ENCODE measurements at places on chromosomes 5 and 9.

GRCh38 chr9:89935801-89936200 lies 331.0 kb downstream of the GADD45G start:
- DNase-seq: no peak

DNA sequence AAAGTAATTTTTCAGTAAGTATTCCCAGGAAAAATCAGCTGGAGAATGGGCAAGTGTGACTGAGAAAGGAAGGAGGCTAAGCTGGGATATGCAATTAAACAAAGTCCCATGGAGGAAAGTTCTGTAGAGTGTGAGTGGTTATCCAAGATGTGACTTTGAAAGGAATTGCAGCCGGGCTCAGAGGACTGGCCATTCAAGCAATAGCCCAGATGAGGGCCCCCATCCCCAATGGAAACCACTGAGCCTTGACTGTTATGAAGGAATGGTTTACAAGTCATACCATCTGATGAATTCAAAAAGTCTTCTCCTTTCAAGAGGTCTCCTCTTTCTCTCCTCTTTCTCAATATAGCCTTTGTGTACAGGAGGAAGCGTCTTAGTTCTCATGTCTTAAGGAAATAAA lies 6.5 kb downstream of the LVRN start:
- no peak for DNase-seq

DNA sequence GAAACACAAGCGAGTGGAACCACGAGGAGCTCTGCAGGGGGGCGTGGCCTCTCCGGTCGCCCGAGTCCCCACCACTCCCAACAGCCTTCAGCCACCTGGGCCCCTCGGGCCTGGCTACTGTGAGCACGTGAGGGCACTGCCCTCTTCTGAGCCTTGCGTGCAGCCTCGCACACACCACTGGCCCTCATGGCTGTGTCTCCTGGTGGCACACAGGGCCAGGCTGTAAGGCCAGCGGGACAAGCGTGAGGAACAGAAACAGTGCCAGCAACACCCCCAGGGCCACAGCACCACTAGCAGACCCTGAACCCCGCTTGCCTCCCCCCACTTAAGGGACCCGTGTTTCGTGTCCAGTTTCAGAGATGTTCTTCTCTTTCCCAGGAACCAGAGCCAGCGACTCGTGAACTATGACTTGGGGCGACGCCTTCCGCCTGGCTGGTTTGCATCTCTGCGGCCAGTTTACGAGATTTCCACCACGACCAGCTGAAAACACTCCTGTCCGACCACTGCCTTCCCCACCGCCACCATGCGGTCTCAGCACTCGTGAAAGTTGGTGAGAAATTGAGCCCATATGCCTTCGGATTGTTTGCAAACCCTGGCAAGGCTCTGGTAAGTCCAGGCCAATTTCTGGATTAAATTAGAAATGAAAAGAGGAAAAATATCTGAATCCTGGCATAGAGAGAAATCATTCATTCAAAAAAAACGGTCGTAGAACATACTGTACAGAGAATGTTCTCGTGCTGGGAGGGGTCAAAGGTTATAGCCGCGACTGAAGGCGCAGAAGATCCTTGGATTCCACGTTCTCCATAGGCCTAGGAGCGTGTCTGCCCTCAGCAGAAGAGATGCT lies 135.6 kb downstream of the ZNF354C start:
- no peak for DNase-seq

- no peak for DNase-seq
These were observed 26.0 kb upstream of the SYK start for GRCh38 chr9:90775657-90776056.

DNA sequence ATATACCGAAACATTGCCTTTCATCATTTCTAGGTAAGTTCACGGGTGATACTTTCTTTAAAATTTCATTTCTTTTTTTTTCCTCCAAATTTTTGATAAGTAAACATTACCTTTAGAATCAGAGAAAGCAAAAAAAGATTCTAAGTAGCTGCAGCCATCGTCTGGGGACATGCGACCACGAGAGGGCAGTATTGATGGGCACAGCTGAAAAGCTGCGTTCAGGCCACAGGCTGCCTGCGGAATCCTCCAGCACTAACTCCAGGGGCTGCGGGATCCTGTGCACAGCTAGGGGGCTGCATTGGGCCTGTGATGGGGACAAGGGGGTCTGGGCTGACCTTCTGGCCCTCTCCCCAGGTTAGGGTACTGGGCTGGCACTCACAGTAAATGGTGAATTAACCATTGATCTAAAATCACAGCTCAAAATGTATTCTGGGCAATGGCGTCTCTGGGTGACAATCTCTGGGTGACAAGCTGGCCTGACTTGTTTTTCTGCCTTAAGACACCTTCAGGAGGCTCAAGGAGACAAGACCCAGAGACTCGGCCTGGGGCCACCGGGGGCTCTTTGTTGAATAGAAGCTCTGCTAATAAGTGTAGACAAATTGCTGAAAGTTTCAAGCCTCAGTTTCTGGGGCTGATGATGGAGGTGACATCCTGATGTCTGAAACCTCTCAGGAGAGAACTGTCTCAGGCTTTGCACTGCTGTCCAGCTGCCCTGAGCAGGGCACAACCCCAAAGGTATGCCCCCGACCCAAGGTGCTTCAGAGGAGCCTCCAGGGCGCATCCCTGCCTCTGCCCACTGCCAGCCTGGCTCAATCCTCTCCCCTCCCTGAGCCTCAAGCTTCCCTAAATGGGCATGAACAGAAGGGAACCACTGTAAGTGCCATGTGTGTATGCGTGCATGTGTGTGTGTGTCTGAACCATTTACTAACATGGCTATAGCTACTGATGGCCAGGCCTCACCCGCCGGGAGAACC lies 44.3 kb upstream of the SARDH start:
- DNase-seq: peak; percentile 48

DNA sequence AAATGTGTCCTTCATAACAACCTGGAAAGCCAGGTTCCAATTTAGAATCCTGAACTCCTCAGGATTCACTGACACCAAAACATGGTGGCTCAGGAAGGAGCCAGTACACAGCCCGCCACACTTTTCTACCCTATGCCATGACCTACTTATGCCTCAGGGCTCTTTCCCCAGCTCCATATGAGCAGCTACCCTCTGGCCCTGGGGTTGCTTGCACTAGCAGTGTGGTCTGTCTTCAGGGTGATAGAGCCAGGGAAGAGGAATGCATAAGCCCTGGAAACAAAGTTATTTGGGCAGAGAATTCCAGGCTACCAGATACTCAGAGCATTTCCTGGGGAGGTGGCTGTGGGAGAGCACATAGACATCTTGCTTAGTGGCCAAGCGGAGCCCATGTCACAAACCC lies 15.0 kb upstream of the ECM2 start:
- DNase-seq: no peak

DNA sequence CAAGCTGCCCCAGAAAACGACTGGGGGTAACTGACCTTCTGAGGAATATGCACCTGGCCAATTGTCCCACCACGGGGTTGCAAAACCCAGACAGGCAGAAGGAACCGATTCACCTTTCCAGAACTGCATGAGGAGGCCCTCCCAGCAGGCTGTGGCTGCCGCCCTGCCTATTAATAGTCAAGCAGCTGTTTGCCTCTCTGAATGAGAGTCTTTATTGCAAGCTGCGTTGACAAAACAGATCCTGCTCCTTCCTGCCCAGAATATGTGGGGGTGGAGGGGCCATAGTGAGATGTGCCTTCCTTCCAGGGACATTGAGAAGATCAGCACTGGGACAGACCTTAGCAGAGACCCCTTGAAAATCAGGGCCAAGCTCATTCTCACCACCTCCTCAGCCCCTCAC lies 18.3 kb upstream of the TCOF1 start:
- DNase-seq: peak; percentile 51

DNA sequence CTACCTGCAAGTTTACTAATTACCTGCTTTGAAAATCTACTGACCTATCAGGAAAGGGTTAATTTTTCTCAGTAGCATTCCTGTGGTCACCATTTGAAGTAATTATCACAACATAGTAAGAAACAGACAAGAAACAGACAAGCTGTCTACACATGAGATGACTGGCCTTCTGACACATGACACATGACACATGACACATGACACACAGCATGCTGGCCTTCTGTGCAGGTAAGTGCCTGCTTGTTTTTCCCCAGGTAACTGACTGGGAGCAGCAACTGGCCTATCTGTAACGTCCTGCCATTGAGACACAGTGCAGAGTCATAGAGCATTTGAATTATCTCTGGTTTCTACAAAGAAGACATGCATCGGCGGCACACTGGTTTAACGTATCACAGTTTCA lies 222.4 kb downstream of the CTNND2 start:
- DNase-seq: no peak

DNA sequence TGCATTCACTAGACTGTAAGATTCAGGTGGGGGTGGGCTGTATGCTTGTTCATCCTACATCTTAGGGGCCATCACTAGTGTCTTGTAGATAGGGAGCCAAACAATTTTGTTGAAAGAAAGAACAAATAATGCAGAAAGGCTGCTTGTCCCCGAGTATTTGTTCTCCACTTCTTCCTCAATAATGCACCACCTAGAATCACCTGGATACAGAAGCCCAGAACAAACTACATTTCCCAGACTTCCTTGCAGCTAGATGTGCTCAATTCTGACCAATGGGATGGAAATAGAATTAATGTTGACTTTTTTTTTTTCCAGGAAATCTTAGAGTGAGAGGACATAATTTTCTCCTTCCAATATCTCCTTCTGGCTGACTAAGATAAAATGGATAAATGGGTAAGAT lies 38.9 kb upstream of the TNFSF8 start:
- no peak for DNase-seq

DNA sequence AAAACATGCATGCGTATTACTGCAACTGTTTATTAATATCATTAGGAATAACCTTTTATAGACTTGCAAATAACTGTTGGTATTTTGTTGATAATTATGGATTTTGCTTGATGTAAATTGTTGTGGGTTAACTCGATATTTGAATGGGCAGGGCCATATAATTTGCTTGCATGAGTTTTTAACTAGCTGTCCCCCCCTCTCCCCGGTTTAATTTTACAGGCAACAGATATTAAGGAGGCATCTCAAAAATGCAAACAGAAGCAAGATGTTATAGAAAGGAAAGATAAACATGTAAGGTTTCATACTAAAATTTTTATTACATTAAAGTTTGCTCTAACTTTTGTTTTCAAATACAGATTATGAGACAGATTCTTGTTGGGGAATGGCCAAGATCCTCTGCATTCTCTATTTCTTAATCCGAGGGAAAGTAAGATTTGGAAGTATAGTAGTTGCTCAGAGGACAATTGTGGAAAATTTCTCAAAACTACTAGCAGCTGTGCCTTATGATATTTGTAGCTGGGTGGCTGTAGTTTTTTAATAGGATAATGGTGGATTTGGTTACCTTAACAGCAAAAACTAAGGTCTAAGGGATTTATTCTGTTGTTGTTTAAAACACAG lies 27.3 kb downstream of the SMC5 start:
- no peak for DNase-seq

GRCh38 chr9:133531293-133531692 lies 3.2 kb upstream of the ADAMTSL2 start:
- DNase-seq: no peak

All from nucleus accumbens (tissue), 56 donors.